ENCODE measurements at places on chromosomes 12 and 14.

DNA sequence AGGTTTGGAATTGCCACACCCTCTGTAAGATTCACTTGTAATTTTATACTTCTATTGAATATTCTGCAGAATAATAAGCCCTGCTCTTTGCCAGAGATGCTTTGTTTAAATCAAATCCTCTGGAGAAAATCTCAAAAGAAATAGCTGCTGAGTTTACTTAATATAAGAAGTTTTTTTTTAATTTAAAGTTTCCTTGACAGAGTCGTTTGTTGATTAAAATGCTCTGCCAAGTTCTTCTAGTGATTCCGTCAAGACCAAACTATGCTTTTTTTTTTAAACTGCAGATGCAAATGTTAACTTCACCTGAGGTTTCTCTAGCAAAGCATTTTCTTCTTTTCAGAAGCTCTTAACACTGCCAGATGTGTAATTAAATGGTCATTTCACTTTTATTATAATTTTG lies 13.4 kb upstream of the NAV3 start:
- DNase-seq, result no peak

DNA sequence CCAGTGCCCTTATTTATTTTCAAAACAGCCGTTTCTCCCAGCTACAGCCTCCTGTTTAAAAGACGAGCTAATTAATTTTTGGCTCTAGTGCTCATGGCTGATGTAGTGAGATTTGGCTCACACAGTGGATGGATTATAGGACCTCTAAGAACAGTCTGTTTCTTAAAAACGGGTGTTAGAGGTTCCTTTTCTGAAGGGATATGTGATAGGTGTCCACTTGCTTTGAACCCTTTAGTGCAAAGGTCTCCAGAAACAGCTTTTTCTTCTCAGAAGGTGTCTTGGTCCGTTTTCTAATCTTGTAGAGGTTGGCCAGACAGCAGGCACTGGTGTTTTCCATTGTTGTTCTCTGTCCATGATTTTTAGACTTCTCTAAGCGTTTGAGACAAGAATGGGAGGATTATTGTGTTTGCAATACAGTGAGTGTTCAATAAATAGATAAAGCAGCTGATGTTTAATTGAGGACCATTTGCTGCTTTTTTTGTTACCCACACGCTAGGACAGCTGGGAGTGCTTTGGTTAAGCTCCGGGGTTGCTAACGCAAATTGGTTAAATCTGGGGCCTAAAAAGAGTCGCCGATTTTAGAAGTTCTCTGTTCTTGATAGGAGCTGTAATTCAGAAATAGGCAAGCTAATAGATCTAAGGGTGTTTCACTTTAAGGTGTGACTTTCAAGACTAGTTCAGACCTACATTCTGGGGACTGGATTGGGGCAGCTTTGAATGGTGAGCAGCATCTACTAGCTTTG lies 1.0 kb downstream of the BORCS5 start:
- no peak for DNase-seq

- DNase-seq, result no peak
These were observed 16.7 kb downstream of the SLCO1C1 start for GRCh38 chr12:20711846-20712245.

DNA sequence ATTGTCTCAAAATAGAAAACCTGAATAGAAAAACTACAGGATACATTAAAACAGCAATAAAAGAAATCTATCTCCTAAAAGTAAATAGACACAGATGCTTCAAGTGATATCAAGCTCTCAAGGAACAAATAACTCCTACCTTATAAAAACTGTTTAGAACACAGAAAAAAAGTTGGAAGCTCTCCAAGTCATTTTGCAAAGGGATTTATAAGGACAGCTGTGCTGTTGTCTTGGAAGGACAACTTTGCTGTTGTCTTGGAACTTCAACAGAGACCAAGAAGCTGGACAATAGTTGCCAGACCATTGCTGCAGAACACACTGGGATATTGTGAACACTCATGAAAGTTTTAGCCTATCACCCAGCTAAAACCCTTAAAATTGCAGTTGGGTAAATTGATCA lies 780.7 kb downstream of the FLRT2 start:
- no peak for DNase-seq

- DNase-seq, result no peak
These were observed 156.8 kb downstream of the KCNA5 start for GRCh38 chr12:5200278-5201087.

GRCh38 chr14:96081767-96082400 lies 42.7 kb downstream of the C14orf132 start:
- no peak for DNase-seq

DNA sequence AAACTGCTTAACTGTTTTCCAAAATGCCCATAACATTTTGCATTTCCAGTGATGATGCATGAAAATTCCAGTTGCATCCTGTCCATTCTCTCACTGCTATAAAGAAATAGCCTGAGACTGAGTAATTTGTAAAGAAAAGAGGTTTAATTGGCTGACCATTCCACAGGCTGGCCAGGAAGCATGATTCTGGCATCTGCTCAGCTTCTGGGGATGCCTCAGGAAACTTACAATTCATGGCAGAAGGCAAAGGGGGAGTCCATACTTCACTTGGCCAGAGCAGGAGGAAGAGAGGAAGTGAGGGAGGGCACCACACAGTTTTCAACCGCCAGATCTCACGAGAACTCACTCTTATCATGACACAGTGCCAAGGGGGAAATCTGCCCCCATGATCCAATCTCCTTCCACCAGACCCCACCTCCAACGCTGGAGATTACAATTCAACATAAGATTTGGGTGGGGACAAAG lies 18.2 kb upstream of the CLEC2D start:
- DNase-seq, result no peak

GRCh38 chr14:33508126-33509062 lies 442.5 kb downstream of the EGLN3 start:
- DNase-seq, result no peak

- no peak for DNase-seq
These were observed 16.4 kb upstream of the SRP54 start for GRCh38 chr14:34966413-34966812.

DNA sequence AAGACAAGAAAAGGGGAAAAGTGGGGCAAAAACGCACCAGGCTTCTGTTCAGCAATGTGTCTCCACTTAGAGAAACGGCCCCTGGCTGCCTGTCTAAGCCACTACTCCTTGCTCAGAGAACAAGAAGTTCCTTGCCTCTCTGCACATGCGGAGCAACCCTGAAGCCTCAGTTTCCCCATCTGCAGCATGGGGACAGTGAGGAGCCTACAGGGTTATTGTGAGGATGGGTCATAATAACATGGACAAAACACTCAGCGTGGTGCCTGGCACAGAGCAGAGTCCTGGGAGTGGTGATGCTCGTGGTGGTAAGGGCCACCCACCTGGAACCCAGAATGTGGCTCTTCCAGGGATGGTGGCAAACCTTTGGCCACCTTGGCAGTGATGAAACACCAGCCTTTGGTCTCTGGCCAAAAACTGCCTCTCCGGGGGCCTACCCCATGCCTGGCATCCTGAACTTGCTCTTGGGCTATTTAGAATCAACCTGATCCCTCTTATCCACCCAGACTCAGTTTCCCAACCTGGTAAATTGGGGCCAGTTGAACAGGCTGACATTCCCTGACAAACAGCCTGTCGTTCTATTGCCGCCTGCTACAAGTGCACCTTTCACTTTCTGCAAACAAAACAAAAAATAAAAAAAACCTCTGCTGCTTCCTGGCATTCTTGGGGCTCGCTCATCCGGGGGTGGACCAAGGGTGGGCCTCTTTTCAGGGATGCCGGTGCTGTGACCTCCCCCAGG lies 56.5 kb upstream of the DLK1 start:
- DNase-seq, result no peak

DNA sequence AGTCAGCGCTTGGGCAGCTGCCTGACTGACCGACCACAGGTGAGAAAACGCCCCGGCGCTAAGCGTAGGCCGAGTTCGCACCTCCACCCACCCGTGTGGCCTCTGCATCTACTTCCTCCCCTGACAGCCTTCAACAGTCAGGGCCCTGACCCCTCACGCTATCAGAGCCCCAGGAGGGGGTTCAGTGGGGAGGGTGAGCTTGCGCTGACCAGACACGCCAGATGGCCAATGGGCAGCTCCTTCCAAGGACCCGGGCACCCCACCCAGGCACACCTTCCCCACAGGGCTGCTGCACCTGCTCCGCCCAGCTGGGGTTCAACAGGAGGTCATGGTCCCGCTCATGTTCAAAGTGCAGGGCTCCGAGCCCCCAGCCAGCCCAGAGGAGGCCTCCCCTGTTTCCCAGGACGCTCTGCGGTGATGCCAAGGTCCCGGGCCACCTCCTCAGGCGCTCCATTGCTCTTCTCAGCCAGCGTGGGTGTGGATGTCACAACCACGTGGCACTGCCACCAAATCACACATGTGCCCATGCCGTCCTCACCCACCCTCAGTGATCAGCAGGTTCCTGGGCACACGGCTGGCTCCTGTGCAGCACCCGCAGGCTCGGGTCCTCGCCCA lies 48.7 kb upstream of the BCL11B start:
- DNase-seq, result no peak
